ENCODE measurements at places on chromosomes 6 and 20. TPM values are rescaled to one million over a fixed set of nuclear protein-coding genes. Genes with fewer than 3 reads are reported as not detected.

The RIMS4 gene
- 1.3 TPM for total RNA-seq

The HDGFL1 gene
- total RNA-seq: not detected

The ZC3H12D gene
- 0.33 TPM for total RNA-seq

The LY6G5C gene
- total RNA-seq: 0.85 TPM

The MLIP gene
- total RNA-seq: 0.40 TPM

The ISM1 gene
- under 0.01 TPM for total RNA-seq

The PGBD1 gene
- 4.9 TPM for total RNA-seq

Measured in smooth muscle cell of the pulmonary artery (primary cell).